ENCODE measurements at places on chromosomes 6 and 20.
A peak's percentile ranks its signal among the peaks of the same experiment; 100 is the strongest.

DNA sequence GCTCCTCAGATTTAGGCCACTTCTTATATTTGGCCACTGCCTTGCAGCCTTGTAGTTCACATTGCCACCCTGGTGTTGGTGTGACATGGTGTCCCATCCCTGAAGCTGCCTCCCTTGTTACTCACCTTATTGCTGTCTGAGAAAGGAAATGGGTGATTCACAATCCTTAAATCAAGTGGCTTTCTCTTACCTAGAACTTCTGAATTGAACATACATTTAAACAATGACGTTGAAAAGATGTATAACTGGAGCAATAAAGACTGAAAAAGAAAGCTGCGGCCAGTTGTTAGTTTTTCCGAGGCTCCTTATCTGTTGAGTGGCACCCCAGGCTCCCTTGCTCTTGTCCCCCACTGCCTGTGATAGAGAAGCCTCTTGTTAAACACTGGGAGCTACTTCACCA lies 28.8 kb upstream of the GNRH2 start:
- no peak for DNase-seq

DNA sequence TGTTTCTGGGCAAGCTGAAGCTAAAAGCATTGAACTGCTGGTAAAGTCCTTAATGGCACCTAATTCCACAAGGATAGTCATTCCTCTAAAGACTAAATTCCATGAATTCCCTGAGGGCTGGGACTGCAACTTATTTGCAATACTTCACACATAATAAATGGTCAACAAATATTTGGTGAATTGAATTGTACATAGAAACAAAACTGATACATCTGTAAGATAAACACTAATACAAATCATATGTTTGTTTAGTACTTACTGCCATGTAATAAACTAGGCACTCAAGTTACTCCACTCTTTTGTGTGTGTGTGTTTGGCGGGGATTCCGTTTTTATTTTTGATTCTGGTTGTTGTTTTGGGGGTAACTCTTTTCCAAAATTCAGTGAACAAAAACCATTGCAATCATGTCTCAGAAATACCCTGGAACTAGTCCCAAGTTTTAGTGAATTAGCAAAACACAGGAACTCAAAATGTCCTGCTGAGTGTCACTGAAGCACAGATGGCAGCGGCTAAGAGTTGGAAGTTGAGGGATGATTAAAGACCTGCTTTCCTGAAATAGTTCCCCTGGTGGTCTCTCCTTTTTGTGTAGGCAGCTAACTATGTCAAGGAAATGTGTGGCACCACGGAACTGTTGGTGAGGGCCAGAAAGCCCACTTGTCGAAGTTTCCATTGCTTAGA lies 74.8 kb upstream of the SNRPB2 start:
- no peak for DNase-seq

DNA sequence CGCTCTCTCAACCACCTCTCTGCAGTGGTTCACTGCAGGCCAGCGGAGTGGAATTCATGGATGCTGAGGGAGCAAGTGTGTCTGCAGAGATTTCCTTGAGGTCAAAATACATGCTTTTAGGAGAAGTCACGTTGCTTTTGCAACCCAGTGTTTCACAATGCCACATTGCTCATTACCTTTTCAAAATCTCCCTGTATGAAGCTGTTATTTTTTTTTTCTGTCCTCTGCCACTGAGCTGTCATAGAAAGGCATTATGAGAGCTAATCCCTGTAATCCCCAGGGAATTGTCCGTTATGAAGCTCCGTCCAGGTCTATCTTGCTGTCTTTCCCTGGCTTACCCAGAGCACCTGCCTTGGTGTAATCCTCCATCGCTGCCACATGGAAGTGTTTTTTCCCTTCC lies 60.5 kb upstream of the SLC22A23 start:
- DNase-seq = no peak

DNA sequence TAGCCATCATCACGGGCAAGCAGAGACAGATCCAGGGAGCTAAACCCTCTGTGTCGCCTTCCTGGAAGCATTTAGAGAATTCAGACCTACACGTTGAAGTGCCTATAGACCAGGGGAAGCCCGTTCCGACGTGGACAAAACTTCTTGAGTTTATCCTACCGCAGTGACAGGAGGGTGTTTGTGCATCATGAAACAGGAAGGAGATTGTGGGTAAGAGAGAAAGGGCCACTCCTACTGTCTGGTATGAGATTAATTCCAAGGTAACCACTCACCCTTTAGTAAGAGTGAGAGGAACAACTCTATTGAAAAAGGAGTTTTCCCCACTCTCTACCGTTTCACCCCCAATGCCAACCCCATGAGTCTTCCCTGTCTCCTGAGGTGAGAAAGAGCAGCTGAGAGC lies 133.7 kb downstream of the TFAP2C start:
- DNase-seq = no peak

GRCh38 chr6:2543321-2543720 lies 207.4 kb downstream of the MYLK4 start:
- no peak for DNase-seq

GRCh38 chr20:25632940-25633790 lies 9.4 kb upstream of the NANP start:
- no peak for DNase-seq

- DNase-seq = no peak
Observed at GRCh38 chr20:36881331-36881730, 5.4 kb downstream of the TLDC2 start.

GRCh38 chr20:10404023-10404628 lies 29.9 kb downstream of the MKKS start:
- DNase-seq = no peak

- DNase-seq = no peak
Observed at GRCh38 chr6:30643656-30644055, 3.3 kb upstream of the C6orf136 start.

- no peak for DNase-seq
Observed at GRCh38 chr6:132790450-132790849, 8.0 kb downstream of the SLC18B1 start.

DNA sequence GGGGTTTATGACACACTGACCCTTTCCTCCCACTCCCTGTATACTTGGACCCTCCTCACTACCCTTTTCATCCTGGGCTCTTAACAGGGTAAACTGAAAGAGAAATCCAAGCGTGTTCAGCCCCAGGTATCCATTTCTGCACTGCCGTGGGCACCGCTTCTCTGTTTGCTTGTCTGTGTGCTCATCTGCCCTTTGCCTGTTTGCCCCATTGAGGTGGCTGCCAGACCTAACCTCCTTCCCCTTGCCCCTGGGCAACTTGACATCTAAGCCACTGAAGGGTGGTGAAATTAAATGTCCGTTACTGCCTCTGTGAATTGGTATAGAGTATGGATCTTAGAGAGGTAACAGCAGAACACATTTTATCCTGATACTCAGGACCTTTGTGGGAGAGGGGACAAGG lies 38.7 kb downstream of the ACSS2 start:
- no peak for DNase-seq

DNA sequence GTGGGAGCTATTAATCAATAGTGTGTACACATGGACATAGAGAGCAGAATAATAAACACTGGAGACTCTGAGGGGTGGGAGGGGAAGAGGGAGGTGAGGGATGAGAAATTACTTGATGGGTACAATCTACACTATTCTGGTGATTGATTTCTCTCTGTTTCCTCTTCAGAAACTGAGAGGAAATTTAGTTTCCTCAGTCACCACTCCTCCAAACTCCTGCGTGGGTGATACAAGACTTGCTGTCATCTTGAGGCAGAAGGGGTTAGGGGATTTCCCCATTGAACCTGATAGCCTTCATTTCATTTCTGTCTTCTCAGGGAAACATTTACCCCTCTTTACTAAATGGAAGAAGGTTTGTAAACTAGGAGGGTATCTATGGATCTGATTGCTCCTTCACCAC lies 84.3 kb upstream of the ESR1 start:
- no peak for DNase-seq

DNA sequence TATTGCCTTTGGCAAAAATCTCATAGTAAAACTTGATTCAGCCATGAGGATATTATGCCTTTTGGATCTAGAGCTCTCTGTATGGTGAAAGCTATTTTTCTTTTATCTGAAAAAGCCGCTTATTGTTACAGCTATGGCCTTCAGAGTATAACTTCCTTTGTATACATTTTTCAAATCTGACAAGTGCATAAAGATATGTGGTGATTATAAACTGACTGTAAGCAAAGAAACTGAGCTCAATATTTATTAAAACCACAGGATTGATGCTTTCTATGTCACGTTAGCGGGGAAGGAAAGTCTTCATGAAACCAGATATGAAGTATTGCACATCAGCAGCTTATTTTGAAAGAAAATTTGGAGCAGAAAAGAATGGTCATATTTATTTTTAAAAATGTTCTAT lies 151.8 kb downstream of the THEMIS start:
- DNase-seq = no peak

- peak; percentile 59 for DNase-seq
Observed at GRCh38 chr6:135233686-135234491, 52.8 kb downstream of the MYB start.

DNA sequence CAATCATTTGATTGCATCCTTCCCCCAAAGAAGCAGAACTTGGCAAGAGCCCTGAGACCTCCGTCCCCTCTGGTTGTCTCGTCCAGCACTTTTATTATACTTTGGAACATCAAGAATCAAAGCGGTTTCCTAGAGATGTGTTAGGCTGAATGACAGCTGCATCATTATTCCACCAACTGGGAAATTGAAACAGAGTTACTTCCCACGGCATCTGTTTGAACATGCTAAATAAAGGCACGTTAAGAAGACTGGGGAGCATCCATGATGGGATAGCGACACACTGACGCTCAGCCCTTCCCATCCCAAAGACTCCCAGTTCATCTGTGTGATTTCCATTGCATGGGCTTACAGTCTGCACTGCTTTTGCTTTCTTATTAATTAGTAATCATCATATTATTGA lies 147.8 kb downstream of the TBC1D7 start:
- DNase-seq = no peak

- DNase-seq = peak; percentile 26
Observed at GRCh38 chr6:108068618-108069017, 5.9 kb downstream of the OSTM1 start.

GRCh38 chr6:160971171-160971570 lies 20.4 kb upstream of the MAP3K4 start:
- DNase-seq = no peak

DNA sequence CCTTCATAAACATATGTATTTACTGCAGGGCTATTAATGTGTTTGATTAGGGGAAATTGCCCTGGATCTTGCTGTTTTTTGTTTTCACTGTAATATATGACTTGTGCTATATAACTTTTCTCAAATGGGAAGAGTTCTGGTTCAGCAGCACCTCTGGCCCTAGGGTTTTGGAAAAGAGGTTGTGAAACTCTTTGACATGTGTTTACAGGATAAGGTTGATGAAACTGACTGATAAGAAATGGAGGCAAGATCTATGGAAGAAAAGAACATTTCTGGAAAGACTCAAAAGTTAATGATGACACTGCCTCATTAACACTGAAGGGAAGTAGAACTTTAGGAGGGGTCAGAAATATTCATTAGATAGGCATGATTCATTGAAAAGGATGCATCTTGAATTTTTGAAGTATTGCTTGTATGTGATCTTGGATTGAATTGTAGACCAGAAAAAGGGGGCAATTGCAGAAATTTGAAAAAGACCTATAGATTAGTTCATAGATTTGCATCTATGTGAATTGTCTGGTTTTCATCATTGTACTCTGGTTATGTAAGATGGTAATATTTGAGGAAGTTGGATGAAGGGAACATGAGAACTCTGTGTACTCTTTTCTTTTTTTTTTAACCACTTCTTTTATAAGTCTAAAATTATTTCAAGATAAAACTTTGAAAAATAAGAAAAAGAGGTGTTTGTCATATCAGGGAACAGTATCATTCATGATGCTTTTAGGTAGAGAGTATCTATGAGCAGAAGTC lies 54.0 kb downstream of the UTRN start:
- no peak for DNase-seq

- DNase-seq = no peak
Observed at GRCh38 chr6:39231521-39232243, 2.4 kb upstream of the KCNK5 start.

- DNase-seq = no peak
Observed at GRCh38 chr6:3627501-3627900, 124.0 kb downstream of the PXDC1 start.

DNA sequence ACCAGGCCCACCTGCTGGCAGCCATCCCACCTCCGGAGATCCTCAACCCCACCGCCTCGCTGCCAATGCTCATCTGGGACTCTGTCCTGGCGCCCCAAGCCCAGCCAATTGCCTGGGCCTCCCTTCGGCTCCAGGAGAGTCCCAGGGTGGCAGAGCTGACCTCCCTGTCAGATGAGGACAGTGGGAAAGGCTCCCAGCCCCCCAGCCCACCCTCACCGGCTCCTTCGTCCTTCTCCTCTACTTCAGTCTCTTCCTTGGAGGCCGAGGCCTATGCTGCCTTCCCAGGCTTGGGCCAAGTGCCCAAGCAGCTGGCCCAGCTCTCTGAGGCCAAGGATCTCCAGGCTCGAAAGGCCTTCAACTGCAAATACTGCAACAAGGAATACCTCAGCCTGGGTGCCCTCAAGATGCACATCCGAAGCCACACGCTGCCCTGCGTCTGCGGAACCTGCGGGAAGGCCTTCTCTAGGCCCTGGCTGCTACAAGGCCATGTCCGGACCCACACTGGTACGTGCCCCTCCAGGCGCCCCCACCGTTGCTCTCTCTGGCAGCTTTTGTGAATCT lies 1.1 kb downstream of the SNAI1 start:
- DNase-seq = no peak

DNA sequence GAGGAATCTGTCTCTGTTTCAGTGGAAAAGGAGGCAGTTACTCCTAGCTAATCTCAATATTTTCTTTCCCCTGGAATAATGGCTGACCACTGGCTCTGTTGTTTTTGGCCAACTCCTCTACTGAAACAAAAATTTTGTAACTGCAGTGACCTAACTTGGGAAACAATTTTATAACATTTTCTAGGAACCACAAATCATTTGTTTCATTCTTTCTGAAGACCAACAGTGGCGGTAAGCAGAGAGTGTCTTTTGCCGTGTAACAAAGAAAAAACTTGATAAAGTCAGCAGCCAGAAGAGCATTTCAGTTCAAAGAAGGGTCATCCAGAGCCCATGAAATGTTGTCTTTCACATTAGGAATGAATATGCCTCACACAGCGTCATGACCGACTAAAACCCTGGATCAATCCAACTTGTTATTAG lies 11.8 kb upstream of the BFSP1 start:
- no peak for DNase-seq
